ENCODE measurements at places on chromosomes 2 and 18.

DNA sequence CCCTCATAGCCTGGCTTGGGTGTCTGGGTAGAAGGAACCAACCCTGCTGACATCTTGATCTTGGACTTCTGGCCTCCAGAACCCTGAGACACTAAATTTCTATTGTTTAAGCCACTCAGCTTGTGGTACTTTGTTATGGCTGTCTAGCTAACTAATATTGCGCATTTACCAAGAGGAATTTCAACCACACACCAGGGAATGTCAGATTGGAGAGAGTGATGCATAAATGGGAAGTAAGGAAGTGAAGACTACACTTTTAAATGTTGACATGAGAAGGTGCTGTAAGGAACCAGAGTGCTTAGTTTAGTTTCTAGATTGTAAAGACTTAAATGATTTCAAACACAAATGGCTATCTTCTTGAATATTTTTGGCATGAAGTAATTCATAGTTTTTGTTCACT lies 98.9 kb upstream of the ITGB6 start:
- no peak for DNase-seq

DNA sequence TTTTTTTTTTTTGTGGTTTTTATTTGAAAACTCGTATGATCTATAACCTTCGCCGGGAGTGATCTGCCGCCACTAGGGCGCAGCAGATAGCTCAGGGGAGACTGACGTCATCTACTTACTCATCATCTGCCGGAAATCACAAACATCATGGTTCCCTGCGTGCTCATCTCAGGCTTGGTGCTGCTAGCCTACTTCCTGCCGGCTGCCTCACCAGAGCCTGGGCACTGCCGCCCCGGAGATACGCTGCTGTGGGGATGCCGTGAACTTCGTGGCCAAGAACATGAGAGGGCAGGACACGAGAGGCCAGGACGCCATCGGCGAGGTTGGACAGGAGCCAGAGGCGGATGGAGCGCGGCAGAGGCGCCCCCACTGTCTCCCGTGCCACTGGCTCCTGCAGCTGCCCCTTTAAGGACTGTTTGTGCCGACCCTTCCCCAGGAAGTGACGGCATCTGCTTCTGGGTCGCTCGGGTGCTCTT lies 68.8 kb downstream of the DOK6 start:
- DNase-seq: no peak

GRCh38 chr2:102331311-102331980 lies 20.1 kb downstream of the IL1RL1 start:
- no peak for DNase-seq

DNA sequence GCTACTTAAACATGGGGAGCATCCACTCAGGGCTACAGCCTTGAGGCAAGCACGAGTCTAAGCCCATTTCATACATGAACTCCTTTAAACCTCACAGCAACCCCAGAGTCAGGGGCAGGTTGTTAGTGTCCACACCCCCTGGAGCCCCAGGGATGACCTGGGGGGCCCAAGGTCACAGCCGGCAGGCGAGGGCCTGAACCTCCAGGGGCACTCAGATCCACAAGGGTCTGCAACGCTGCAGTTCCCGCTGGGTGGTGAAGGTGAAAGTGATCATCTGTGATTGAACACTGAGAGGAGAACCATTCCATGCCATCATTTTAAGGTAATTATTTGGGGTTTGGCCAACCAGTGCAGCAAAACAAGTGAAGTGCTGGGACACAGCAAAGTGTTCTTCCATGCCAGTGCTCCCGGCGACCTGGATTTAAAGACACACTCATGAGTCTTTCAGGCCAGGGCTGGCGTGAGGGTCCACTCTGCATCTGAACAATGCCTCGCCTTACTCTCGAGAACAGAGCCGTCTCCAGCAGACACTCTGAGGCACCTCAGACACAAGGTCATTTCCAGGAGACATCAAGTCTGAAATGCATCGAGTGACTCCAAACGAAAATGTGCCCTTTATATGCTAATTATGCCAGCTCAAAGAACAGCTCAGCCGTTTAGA lies 61.6 kb upstream of the SNTG2 start:
- no peak for DNase-seq

DNA sequence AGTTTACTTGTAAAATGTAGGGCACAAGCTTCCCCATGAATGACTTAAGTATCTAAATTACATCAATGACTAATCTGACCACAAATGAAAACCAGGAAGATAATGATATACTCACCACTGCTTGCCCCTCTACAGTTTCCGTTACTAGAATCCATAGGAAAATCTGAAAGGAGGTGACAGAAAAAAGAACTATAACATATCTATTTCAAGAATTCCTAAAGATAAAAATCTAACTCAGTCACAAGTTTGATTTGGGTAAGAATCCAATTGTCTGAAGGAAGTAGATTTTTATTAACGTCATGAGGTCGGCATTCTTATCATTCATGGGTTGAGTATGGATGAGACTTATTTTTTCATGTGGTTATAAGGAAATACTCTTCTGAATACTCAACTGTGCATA lies 7.8 kb downstream of the FRZB start:
- no peak for DNase-seq

DNA sequence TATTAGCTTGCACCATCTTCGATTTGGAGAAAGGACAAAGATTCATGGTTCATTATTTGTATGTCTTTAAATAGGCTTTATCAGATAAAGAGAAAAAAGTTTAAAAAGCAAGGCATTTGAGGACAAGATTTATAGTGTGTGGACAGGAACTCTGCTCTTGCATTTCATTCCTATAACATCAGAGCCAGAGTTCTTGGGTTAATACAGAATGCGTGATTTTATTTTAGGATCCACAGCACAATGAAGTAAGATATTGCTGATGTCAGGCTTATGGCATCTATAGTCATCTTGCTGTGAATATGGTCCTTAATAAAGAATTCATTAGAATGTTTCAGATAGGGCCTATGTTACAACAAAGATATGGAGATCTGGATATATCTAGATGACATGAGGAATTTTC lies 19.7 kb downstream of the RASGRP3 start:
- no peak for DNase-seq

GRCh38 chr2:147792966-147793617 lies 51.7 kb upstream of the ACVR2A start:
- no peak for DNase-seq

- DNase-seq: peak; percentile 86
These were observed 17.8 kb upstream of the ATL2 start for GRCh38 chr2:38394903-38395341.

DNA sequence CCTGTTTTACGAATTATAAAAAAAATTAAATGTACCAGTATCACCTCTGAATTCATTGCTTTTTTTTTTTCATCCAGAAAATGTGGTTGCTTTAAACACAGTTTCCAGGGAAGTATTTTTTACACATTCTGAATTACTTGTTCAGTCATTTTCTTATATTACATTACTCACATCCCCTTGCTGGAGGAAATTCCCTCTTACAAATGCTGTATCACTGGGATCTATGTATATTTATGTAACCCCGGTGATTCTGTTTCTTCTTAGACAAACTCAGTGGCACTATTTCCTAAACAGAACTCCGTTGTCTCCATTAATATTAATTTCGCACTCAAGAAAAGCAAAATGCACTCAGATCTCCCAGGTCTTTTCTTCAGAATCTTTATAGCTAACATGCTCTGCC lies 1078.5 kb upstream of the ZEB2 start:
- peak; percentile 68 for DNase-seq

DNA sequence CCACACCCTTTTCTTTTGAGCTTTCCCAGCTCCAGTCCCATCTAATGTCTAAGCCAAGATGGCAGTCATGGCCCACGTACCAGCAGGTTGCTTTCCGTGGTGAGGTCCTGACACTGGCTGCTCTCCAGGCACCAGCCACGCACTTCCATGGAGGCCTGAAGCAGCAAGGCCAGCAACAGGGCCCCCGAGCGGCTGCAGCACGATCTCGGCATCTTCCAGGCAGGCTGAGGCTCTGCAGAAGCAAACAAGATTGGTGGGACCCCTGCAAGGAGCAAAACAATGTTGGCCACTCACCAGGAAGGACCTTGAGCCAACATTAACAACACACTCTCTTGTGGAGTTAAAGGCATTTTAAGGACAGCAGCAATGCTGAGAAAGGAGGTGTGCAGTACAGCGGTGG lies 3.8 kb downstream of the POMC start:
- no peak for DNase-seq

- peak; percentile 38 for DNase-seq
These were observed 55.8 kb upstream of the RMDN2 start for GRCh38 chr2:37869304-37869703.

- DNase-seq: no peak
These were observed 65.4 kb downstream of the LYPD1 start for GRCh38 chr2:132604561-132604960.

DNA sequence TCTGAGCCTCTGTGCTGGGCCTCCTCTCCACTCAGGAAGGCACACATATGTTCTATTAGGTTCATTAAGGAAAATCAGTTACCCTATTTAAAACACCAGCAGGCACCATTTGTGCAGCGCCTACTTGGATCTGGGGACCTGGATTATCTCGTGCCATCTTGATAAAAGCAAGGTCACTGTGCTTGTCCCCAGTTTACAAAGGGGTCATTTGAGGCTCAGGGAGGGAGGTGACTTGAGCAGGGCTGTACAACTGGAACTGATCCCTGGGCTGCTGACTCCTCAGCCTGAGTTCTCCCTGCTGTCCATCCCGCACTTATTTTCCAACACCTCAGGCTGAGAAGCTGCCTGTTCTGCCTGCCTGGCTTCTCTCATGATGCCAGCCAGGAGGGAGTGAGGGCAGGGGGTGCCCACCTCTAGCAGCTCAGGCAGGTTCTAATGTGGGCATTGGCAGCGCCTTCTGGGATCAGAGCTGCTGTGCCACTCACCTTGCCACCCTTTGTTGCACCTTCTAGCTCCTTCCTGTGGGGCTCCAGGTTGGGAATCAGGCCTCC lies 120.3 kb downstream of the GLI2 start:
- no peak for DNase-seq

GRCh38 chr2:99881901-99882591 lies 260.3 kb downstream of the AFF3 start:
- no peak for DNase-seq

DNA sequence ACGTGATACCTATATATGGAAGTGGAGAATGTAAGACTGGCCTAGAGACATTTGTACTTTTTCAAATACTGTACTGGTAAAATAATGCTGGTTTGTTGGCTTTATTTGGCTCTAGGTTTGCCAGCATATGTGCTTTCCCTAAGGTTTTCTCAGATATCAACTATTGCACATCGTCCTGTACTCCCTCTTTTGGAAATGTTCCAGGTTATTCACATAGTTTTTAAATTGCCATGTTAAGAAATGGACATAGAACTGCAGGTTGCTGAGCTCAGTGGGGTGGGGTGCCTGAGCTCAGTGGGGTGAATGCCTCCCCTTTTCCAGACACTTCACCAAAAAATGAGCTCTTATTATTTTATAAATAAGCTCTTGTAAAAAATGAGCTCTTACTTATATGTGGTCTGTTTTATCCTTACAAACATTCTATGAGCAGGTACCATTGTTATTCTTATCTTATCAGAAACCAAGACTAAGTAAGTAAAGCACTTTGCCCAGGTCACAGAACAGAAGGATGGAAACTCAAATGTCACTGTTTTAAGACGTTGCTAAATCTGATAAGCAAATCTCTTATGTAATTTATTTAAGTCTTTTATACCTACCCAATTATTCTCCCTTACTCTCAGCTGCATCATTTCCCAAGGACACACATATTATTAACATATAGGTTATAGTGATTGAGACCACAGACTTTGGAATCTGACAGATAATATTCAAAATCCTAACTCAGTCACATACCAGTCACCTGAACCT lies 99.0 kb downstream of the CPS1 start:
- DNase-seq: no peak

DNA sequence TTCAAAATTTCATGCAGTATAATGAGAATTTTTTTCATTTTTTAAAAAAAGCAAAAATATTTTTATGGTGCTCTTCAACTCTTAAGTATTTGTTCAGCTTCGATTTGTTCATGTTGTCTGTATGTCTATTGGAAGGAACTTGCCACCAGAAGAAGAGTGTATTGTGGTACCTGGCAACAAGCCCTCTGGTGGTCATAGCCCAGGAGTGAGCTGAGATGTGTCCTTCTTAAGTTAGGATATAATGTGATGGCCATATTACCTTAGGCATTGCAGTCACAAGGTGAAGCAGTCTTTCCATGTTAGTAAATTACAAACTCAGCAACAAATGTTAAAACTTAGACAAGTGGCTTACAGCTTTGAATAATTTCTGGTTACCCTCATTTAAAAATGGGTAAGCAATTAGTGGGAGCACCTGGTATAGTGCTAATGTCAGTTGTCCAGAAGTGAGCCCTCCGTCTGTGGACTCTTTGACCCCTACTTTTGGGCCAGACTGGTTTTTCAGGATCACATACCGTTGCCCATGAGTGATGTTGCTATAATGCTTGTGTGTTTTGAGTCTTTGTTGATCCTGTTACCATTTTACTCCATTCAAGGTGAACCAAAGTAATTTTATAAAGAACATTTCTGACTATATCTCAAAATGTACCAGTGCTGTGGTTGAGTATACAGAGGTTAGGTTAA lies 57.4 kb downstream of the MYO1B start:
- peak; percentile 62 for DNase-seq

- no peak for DNase-seq
These were observed 68.3 kb downstream of the PTPN4 start for GRCh38 chr2:119827866-119828507.

GRCh38 chr18:21805771-21806366 lies 65.3 kb downstream of the MIB1 start:
- DNase-seq: no peak

- DNase-seq: no peak
These were observed 268.0 kb downstream of the CYP26B1 start for GRCh38 chr2:71879509-71880184.
